ENCODE measurements at places on chromosomes 4 and X.

- no peak for DNase-seq
Observed at GRCh38 chrX:130626521-130626920, 224.7 kb downstream of the RBMX2 start.

GRCh38 chr4:7059662-7060061 is 8.2 kb downstream of the GRPEL1 start:
- DNase-seq, result no peak

GRCh38 chr4:159443975-159444374 is 341.1 kb downstream of the RAPGEF2 start:
- no peak for DNase-seq

GRCh38 chr4:162911349-162911748 is 255.3 kb downstream of the NAF1 start:
- no peak for DNase-seq

DNA sequence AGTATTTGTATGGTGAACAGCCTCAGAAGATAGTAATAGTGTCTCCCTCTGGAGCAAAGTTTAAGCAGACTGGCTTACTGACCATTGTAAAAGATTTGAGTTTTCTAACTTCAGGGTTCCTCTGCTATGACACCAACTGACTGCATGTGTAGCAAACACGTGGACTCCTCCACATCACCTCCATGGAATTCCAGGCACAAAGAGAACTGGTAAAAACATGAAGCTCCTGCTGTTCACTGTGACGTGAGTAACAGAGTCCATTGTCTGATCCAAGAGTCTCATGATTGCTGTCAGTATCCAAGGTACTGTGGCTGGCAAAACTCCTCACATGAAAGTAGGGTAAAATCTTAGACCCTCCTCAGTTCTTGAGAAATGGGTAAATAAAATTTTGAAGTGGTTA is 107.6 kb upstream of the FAM9B start:
- DNase-seq, result no peak

- DNase-seq, result no peak
Observed at GRCh38 chr4:141046255-141046654, 87.0 kb downstream of the RNF150 start.

DNA sequence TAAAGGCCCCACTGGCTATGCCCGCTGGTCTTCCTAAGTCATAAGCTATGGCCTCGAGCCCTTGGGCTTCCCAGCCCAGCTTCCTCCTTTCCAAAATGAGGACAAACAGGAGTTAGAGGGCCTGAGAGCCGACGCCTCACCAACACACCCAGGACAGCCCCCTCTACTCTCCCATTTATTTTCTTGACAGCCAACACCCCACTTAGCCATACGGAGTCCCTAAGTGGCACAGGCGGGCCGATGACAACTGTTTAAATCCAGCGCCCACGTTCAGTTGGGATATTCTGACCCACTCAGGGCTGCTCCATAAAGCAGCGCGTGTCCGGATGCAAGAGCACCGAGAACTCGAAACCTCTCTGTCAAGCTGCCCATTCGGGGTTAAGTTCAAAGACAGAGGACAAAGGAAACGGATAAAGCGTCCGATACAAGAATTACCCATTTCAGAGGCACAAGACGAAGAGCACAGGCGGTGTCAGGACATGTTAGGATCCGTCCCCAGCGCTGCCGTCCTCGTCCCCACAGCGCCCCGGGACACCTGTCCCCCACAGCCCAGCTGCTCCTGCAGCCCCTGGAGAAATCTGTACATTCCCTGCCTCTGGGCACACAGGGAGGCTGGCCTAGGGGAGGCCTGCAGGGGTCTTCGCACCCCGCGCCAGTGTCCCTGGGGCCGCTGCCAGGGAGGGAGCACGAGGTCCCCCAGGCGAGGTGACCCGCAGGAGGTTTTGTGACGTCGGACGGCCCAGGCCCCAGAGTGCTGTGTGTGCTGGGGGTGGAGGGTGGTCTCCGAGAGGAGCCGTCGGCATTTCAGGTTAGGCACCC is 1.2 kb downstream of the PRKX start:
- DNase-seq, result no peak

- DNase-seq, result no peak
Observed at GRCh38 chr4:2417765-2418649, at the start of gene ZFYVE28. Gene ZFYVE28, minus strand, starts transcription at chr4:2418645. Its CDS starts 322 bp downstream, at chr4:2418323.

GRCh38 chrX:71599965-71600364 is 18.3 kb downstream of the CXCR3 start:
- DNase-seq, result no peak

GRCh38 chr4:122027203-122027602 is 75.3 kb upstream of the TRPC3 start:
- DNase-seq, result no peak

DNA sequence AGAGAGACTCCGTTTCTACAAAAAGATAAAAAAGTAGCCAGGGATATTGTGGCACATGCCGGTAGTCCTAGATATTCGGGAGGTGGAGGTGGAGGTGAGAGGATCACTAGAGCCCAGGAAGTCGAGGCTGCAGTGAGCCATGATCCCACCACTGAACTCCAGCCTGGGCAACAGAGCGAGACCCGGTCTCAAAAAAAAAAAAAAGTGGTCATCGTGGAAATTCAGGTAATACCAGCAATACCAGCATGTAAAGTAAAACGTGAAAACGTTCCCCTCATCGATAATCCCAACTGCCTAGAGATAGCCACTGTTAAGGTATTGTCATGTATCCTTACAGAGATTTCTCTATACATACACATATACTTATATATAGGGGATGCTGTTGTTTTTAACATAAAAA is 1.5 kb downstream of the MAGT1 start:
- no peak for DNase-seq

GRCh38 chr4:76831711-76832373 is 66.1 kb downstream of the SOWAHB start:
- no peak for DNase-seq

DNA sequence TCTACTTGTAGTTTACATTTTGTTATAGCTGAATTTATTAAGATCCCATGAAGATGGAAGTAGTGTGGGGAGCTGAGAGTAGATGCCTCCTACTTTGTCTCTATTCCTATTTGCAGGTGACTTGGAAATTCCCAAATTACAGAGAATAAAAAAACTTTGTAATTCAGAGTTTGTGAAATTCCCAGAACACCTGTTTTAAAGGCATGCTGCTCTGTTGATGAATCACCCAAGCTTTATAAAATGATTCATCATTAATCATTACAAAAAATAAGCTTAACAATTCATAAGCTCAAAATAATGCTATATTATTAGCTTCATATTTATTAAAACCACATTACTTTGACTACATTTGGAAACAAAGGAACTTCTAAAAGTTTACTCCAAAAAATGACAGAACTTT is 856.3 kb downstream of the RPA4 start:
- no peak for DNase-seq

DNA sequence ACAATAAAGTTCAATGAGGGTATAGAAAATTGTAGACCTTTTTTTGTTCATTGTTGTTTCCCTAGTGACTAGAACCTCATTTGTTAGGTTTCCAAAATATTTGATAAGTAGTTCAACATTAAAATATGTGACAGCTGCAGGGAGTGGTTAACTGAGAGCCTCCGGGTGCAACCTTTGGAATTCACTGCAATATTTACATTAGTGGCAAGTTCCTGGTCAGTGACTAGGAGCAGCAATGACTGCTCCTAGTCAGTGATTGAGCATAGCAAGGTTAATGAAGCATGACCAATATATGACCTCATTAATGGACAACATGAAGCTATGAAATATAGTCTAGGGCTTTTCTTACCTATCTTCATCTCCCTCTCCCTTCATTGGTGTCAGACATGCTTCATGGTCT is 65.8 kb upstream of the FAM47A start:
- DNase-seq, result no peak

GRCh38 chrX:68945081-68945602 is 116.3 kb downstream of the EFNB1 start:
- DNase-seq, result no peak

DNA sequence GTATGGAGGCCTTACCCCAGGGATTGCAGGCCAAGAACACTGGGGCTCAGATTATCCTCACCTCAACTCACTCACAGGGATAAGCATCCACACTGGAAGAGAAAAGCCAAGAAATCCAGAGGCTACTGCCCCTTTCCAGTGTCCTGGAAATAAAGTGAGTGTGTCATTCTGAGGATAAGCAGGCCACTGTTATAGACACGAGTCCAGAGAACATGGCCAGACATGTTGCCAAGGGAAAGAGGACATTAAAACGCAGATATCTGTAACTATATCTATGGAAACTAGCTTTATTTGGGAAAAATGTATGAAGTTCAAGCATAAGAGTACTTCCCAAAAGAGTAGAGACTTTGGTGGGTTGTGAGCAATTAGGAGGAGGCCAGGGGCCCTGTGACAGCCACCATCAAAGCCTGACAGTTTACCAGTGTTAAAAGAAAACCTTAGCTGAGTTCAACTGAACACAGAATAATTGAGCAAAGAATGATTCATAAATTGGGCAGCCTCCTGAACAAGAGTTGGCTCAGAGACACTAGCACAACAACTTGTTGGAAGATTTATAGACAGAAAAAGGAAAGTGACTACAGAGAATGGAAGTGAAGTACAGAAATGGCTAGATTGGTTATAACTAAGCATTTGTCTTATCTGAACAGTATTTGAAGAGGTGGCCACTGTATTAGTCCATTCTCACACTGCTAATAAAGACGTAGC is 1222.2 kb downstream of the STIM2 start:
- no peak for DNase-seq

- no peak for DNase-seq
Observed at GRCh38 chrX:6067600-6067999, 161.1 kb downstream of the NLGN4X start.

DNA sequence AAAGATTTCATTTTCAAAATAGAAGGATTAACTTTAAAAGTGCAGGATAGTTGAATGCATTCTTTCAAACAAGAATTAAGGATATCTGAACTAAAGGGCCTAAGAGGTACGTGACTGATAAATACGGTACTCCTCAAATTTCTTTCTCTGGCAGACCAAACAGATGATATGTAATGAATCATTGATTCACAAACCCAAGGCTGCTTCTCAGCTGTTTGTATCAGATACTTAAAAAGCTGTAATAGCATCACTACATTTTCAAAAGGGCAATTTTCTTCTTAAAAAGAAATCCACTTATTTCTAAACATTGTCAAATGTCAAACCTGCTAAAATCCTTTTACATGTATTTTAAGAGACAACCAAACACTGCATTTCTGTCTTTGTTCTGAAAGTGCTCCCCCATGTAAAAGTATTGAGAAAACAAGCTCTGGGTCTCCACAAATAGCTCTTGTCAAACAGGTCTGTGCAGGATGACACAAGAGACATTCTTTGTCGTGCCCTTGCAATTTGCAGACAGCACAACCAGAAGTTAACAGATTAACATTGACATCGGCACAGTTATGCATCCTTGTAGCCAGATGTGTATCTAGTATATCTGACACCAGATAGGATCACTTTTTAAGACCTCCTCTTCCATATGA is 82.0 kb downstream of the MANBA start:
- DNase-seq, result no peak

GRCh38 chrX:1450361-1451161 is 2.1 kb downstream of the ASMTL start:
- no peak for DNase-seq

GRCh38 chr4:7124689-7125442 is 57.0 kb upstream of the GRPEL1 start:
- no peak for DNase-seq

DNA sequence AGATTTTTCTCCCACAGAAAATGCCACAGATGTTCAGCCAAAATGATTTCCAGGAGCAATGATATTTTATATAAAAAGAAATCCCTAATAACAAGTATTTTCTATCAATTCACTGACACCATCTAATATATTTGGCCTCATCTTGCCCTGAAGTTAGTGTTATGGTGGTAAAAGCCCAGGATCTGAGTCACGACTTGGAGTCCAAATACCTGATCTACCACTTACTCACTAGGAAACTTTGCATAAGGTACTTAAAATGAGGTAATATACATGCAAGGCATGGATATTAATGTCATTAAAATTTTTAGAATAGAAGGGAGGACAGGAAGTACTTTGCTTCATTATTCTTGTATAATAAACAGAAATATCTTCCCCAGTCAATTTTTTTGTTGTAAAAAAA is 16.3 kb downstream of the PPP3CA start:
- DNase-seq, result no peak

DNA sequence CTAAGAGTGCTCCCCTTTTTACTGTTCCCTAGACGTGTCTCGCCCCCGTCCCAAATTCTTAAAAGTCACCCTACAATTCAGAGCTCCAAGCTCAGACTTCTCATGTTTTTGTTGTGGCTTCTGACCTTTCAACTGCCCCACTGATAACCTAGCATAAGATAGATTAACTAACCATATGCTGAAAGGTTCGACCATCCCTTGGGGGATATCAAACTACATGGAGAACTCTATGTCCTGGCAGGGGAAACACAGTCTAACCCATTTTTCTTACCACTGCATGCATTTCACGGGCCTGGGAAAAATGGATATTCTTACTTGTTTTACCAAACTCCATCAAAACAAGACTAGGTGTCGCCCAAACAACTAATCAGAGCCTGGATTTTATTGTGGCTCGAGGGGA is 236.4 kb upstream of the MID1 start:
- no peak for DNase-seq

- DNase-seq, result no peak
Observed at GRCh38 chr4:20288047-20288650, 36.4 kb downstream of the SLIT2 start.

GRCh38 chr4:182600093-182600492 is 317.1 kb downstream of the DCTD start:
- DNase-seq, result no peak

DNA sequence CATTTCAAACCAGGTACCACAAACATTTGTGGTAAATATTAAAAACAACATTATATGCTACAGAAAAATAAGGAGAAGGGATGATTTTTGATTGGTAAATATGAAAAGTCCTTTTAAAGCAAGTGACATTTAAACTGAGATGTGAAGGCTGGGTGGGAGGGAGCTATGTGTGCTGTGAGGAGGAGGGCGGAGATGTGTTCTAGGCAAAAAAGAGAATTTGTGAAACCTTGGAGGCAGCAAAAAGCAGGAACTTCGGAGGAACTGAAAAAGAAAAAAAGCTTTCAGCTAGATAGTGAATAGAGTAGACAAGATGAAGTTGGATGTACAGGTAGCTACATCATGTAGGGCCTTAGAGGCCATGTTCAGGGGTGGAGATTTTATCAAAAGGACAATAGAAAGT is 10.1 kb upstream of the ARAP2 start:
- DNase-seq, result no peak

- no peak for DNase-seq
Observed at GRCh38 chr4:187181054-187181453, 457.4 kb upstream of the FAT1 start.

GRCh38 chr4:72631296-72631695 is 62.3 kb upstream of the ADAMTS3 start:
- DNase-seq, result no peak

Measured in activated naive CD4-positive, alpha-beta T cell treated with anti-CD3 and anti-CD28 coated beads, Interleukin-2, amount 50 U/mL, for 16 hours (primary cell).